ENCODE measurements at places on chromosomes 1 and 21.

GRCh38 chr1:21342961-21343838, 52.9 kb upstream of the ECE1 start:
- no peak for DNase-seq

- no peak for DNase-seq
Measured at GRCh38 chr1:160009801-160010200, 22.0 kb downstream of the PIGM start.

DNA sequence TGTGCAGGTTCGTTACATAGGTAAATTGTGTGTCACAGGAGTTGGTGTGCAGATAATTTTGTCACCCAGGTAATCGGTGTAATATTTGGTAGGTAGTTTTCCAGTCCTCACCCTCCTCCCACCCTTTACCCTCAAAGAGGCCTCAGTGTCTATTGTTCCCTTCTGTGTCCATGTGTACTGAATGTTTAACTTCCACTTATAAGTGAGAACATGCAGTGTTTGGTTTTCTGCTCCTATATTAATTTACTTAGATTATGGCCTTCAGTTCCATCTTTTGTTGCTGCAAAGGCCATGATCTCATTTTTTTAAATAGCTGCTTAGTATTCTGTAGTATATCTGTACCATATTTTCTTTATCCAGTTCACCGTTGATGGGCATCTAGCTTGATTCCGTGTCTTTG, 87.3 kb downstream of the RPS6KC1 start:
- DNase-seq = no peak

DNA sequence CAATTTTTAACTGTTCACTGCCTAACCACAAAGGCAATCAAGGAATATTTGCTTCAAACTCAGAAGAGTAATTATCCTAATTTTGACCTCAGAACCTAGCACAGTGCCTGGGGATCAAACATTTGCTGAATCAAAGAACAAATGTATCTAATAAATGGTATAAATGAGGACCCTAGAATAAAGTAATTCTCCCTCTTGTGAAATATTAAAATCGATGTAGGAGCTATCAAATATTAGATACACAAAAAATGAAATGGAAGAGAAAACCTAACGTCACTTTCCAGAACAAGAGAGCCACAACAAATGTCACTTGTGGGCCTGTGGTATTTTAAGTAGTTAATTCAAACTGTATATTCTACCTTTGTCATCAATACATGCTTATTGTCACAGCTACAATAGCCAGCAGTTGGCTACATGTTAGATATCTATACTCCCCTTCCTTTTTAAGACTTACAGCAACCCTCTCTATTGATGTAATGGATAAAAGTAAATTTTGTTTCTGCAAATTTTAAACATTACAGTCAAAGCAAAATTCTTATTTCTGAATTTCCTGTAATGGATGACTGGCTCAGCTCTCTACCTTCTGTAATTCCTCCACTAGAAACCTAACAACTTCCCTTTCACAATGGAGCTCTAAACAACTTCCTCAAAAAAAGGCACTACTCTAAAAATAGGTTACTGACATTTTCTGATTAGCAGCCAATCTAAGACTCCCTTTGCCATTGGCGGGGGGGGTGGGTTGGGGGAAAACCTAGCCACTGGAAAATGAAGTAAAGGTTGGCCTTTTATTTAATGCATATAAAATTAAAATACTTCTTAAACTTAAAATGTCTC, 37.6 kb downstream of the PUM1 start:
- DNase-seq = peak; percentile 22

- DNase-seq = no peak
Measured at GRCh38 chr1:246343937-246344336, 163.1 kb downstream of the SMYD3 start.

DNA sequence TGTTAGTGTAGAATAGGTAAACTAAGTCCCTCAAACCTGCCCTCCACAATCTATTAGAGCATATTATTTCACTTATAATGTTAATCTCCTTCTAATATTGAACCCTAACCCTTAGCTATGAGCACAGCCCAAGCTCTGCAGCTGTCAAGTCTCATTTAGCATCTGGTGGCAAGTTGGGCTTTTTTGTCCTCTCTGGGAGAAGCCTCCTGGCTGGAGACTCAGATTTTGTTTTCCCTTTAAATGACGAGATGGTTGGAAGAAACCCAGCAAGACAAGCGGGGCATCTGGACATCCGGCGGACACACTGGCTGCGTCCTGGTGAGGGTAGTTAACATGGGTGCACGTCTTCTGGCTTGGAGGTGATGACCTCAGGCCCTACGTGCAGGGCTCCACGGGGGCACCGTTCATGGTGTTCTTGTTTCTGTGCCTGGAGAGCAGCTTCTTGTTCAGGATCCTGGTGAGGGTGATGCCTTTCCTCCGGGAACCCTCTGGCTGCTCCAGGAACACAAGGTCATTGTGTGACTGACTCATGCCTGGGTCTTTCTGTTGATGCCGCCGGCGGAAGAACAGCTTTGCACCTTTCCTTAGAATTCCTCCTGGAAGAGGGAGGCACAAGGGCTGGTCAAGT, 9.7 kb upstream of the PRDM15 start:
- no peak for DNase-seq

GRCh38 chr1:226086776-226087175, 24.3 kb downstream of the H3-3A start:
- no peak for DNase-seq

DNA sequence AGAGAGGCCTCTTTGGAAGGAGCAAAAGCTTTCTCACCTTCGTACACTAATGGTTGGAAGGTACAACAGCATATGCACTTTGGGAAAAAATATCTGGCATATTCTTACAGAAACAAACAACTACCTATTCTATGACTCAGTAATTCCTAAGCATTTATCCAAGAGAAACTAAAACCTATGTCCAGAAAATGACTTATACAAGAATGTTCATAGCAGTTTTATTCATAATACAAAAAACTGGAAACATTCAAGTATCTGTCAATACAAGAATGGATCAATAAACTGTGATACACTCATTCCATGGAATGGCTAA, 8.2 kb downstream of the NBPF1 start:
- DNase-seq = no peak

DNA sequence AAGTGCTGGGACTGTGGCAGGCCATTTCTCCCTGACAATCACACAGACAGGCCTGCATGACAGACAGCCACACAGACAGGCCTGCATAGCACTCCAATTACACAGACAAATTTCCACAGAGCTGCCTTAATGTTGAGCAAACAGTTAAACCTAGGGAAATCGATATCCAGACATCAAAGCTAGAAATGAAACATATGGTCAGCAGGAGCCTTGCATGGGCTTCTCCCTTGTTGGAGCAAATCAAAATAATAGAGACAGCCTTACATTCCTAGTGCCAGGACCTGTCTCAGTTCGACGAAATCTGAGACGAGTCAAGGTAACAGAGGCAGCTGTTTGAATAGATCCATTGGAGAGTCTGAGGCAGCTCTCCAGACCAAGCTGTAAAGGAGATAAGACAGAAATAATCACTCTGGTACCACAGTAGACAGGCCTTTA, 42.4 kb downstream of the OLFML3 start:
- DNase-seq = no peak

- DNase-seq = no peak
Measured at GRCh38 chr1:87224201-87224600, 104.5 kb upstream of the LMO4 start.

DNA sequence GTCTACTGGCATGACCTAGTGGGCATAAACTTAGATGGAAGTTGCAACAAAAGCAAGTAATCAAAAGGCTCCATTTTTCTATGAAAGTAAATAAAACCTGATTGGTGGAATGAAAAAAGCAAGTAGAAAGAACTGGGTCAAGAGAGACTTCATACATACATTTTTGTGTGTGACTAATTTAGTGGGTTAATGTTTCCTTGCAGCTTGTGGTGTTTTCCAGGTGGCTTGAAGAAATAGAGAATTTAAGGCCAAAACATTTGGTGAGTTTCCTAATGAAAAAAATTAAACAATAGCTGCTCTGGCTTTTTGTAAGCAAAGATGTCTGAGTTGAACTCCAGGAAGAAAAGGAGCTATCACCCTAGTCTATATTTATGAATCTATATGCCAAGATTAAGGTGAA, 71.0 kb downstream of the ZC3H11B start:
- DNase-seq = no peak

DNA sequence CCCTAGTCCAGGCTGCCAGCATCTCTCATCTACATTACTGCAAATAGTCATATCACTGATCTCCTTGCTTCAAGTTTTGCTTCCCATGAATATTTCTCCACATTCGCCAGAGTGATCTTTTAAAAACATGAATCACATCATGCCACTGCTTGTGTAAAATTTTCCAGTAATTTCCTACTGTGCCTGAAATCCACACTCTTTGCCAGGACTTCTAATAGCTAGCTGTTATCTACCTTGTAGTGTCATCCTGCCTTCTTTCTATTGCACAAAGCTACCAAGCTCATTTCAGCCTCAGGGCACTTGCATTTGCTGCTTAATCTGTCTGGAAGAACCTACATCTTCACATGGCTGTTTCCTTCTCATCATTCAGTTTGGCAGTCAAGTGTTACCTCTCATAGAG, 33.9 kb upstream of the ZNF362 start:
- no peak for DNase-seq

- no peak for DNase-seq
Measured at GRCh38 chr1:199308349-199308846, 669.6 kb downstream of the PTPRC start.

GRCh38 chr1:151813271-151813977, 8.2 kb upstream of the LINGO4 start:
- no peak for DNase-seq

DNA sequence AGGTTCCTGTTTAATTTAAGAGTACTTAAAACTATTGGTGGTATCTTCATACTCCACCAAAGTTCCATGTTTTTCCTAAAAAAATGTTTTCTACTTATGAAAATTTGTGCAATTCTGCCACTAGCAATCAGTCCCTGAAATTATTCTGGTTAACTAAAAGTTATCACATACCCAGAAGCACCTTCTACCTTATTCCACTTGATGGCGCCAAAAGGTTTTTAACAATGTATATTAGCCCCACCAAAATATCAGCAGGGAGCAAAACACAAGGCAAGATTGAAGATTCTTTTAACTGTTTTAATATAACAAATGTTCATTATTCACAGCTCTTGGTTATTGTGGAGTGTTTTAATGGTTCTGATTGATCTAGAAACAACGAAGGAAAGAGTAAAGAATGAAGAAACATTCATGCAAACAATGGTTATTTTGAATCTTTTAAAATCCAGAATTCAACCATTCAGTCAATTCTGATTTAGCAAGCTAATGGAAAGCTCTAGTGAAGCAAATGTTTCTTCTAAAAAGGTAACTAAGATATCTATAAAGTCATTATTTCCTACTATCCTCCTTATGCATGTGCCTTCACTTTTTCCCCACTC, 67.2 kb downstream of the TTLL7 start:
- DNase-seq = no peak

- no peak for DNase-seq
Measured at GRCh38 chr1:203041351-203041932, 15.2 kb downstream of the PPFIA4 start.

GRCh38 chr1:81695741-81696140, 105.0 kb upstream of the ADGRL2 start:
- no peak for DNase-seq

GRCh38 chr1:180791806-180792205, 120.9 kb upstream of the KIAA1614 start:
- no peak for DNase-seq

GRCh38 chr21:36773995-36774394, 75.1 kb downstream of the SIM2 start:
- DNase-seq = no peak

DNA sequence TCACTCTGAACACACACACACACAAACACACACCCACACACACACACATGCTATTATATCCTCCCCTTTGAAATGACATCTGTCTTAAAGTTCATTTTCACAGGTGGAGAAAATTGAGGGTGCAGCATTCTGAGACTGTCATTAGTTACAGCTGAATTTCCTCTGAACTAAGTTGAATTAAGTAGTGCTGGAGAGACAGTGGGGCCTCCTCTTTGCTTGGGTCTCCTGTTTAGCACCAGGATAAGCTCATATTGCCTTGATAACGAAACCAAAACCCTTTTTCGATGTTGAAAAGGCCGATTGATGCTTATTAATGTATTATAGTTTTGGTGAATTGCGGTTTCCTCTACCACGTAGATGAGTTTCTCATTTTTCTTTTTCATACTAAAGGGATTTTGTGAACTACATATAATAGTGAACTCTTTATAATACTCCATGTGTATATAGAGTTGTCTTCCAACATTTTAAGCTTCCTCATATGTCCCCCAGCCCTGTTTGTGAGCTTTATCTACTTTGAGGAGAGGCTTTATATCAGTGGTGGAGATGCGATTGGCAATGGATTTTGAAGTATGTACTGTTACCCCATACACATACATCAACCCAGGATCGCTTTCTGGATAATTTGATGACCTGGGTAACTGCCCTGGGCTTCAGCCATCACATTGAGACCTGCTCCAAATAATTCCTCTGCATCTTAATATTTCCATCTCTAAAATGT, 17.4 kb downstream of the DYNLT5 start:
- DNase-seq = no peak

DNA sequence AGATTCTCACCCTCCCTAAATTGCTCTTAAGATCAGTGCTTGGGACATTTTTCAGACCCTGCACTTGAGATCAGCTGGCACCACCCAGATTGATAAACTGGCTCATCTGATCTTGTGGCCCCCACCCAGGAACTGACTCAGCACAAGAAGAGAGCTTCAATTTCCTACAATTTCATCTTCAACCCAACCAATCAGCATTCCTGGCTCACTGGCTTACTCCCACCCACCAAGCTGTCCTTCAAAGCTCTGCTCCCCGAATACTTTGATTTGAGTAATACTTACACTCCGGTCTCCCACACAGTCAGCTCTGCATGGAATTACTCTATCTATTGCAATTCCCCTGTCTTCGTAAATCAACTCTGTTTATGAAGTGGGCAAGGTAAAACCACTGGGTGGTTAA, 461.9 kb upstream of the RGS18 start:
- DNase-seq = no peak

GRCh38 chr1:233252441-233252840, 43.1 kb downstream of the PCNX2 start:
- no peak for DNase-seq

Measured in hippocampal formation (tissue), 2 donors.